ENCODE measurements at places on chromosomes 4 and X. TPM values are rescaled to one million over a fixed set of nuclear protein-coding genes. Genes with fewer than 3 reads are reported as not detected.

GPR82 gene
- total RNA-seq: 0.40 TPM

RGN gene
- not detected for total RNA-seq

FRG2 gene
- 0.25 TPM for total RNA-seq

MAMLD1 gene
- total RNA-seq: 6.5 TPM

TMEM184C gene
- 29.2 TPM for total RNA-seq

FOXO4 gene
- 8.0 TPM for total RNA-seq

ASB5 gene
- not detected for total RNA-seq

SLITRK4 gene
- not detected for total RNA-seq
